Activated CD8-positive, alpha-beta memory T cell treated with anti-CD3 and anti-CD28 coated beads for 1 hour (primary cell): ENCODE measurements at places on chromosomes 1 and 21.

DNA sequence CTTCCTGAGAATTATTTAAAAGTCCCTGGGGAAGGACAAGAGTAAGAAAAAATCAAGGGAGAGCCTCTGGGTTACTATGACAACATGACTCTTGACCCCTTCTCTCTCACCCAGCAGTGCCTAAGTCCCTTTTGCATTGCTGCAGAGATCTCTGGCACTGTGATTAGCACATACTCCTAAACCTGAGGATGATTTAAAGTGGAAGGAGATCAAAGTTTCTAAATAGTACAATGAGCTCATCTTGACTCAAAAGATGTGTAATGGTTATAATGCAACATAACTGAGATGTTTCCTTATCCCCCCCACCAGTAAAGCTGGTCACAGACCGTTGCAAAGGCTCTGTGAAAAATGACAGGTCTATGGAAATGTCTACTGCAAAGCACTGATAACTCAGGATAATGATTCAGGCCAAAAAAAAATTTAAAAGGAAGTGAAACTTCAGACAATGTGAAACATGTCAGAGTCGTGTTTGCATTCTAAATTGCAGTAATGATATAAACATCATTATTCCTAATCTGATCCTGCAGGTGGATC, 519.2 kb downstream of the KIF26B start:
- no peak for DNase-seq

DNA sequence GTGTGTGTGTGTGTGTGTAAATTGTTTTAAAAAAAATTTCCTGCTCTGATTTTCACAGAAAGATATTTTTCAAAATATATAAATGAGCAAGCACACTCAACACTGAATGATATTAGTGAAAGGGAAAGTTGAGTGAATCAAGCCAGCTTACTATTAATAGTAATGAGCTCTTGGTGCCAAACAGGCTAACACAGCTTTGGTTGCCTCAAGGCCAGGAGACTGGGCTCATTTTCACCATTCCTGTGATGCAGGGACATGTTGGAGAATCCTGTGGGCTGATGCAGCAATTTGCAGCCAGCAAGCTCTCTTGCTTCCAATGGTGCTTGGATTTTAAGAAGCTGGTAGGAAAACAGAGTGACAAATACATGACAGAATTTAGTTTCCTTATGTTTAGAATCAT, 30.2 kb downstream of the PLA2G4A start:
- no peak for DNase-seq

DNA sequence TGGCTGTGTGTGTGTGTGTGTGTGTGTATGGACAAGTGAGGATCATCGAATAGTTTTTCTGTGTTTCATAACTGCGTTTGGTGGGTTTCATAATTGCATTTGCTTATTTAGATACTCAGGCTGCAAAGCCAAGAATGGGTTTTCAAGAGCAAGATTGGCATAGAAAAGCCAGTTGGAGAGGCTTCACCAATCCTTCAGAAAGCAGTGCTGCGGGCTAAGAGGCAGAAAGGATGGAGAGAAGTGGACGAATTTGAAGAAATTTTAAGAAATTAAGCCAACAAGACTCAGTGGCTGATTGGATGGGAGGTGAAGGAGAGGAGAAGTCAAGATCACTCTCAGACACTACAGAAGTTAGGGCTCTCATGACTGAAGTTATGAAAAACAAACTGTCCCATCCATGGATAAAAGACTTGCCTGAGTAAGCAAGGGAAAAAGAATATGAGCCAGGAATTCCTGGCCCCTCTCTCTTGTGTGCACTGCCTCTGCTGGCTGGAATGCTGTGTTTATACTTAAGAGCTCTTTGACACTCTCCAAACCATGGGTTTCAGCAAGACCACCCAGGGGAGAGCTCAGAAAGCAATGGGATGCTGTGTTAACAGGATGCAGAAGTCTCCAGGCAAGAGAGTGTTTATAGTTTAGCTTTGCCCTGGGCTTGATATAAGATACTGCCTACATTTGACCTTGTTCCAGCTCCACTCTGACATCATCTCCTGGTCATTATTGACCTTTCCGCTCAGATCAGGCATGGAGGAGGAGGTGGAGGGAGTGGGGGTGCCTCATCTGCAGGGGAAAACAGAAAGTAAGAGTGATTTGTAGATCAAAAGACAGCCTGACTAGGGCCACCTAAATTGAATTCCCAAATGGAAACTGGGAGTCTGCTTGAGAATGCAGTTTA, 232.0 kb upstream of the PLXNA2 start:
- DNase-seq, result no peak

DNA sequence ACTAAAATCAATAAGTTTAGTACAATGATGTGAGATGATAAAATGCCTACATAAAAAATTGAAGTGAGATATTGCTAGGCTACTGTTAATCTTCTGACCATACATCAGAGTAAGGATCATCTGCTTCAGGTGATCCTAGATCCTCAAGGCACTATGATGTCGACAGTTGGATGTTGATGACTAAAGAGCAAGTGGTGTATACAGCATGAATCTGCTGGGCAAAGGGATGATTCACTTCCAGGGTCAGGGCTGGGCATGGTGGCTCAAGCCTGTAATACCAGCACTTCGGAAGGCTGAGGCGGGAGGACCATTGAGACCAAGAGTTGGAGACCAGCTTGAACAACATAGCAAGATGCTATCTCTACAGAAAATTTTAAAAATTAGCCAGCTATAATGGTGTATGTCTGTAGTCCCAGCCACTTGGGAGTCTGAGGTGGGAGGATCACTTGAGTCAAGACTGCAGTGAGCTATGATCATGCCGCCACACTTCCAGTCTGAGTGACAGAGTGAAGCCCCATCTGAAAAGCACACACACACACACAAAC, 24.6 kb downstream of the NUF2 start:
- no peak for DNase-seq

- no peak for DNase-seq
Observed at GRCh38 chr1:21749859-21750468, 33.0 kb downstream of the USP48 start.
